ENCODE measurements at places on chromosomes 13 and 19.

- peak; percentile 7 for DNase-seq
Observed at GRCh38 chr13:24922387-24922744, 158.4 kb downstream of the RNF17 start.

GRCh38 chr13:67635754-67636153, 405.6 kb upstream of the PCDH9 start:
- DNase-seq = no peak

GRCh38 chr19:8239528-8240273, 30.5 kb downstream of the CERS4 start:
- no peak for DNase-seq

- DNase-seq = no peak
Observed at GRCh38 chr19:12759686-12760085, 8.1 kb downstream of the BEST2 start.

DNA sequence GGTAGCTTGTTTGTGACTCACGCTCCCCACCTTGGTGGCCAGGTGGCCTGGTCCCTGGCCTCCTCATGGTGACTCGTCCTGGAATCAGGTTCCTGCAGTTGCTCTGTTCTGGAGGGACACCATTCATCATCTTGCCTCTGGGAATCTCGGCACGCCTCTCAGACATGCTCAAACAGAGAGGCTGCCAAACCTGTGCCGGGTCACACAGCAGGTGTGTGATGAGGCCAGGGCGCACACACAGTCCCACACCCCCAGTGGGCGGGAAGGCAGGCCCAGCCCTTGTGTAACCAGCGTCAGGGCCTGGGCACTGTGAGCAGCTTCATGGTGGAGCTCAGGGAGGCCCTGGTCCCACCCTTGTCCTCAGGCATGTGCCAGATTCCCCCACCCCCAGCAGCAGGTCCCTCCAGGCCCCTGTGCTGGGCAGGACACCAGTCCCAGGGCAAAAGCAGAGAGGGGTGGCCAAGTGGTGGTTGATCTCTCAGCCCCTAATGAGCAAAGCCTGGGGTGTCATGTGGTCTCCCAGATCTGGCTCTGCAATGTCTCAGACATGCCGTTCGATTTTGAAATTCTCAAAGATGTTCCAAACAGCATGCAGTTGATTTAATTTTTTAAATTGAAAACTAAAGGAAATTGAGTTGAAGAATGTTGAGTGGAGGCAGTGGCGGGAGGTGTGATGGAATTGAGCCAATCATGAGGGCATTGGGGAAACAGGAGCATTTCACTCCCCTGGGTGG, 12.1 kb downstream of the CEBPA start:
- no peak for DNase-seq

GRCh38 chr19:21698215-21698614, 69.2 kb downstream of the ZNF100 start:
- no peak for DNase-seq

DNA sequence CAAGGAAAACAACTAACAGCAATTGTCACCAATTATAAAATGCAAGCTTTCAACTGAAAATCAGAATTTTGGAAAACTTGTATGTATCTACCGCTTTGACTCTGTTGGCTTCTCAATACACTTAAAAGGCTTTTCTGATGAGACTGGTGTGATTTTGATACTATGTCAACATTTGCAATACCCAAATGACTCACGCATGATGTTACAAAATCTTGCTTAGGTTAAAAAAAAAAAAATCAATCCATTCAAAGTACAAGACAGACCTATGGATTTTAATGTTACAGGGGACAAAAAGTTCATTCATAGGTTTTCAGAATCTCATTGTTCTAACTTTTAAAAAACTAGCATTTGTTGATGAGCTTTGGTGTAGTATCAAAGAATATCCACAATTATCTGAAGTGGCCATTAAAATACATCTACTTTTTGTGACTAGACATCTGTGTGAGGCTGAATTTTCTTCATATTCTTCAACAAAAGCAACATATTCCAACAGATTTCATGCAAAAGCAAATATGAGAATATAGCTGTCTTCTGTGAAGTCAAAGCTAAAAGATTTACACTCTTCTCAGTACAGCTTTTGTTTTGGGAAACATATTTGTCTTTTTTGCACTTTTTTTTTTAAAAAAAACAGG, 10.7 kb downstream of the ELF1 start:
- DNase-seq = no peak

GRCh38 chr19:38125238-38125637, 98.8 kb downstream of the DPF1 start:
- no peak for DNase-seq

GRCh38 chr13:30731361-30732045, 3.8 kb upstream of the ALOX5AP start:
- DNase-seq = no peak

DNA sequence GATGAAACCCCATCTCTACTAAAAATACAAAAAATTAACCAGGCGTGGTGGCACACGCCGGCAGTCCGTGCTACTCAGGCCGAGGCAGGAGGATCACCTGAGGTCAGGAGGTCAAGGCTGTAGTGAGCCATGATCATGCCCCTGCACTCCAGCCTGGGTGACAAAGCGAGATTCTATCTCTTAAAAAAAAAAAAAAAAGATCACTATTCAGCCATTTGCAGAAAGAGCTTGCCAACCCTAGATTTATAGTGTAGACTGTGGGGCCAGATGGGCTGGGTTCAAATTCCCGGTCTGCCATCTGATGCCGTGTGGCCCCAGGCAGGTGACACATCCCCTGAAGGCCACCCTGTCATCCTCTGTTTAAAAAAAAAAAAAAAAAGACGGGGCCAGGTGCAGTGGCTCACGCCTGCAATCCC, 28.9 kb downstream of the SMIM24 start:
- DNase-seq = no peak

GRCh38 chr13:82758044-82758443, 1124.2 kb downstream of the SLITRK1 start:
- no peak for DNase-seq

All from activated gamma-delta T cell treated with Interleukin-2 at 50 U/mL for 16 hours (primary cell).